Esophagus mucosa (tissue), 1 donor: ENCODE measurements at places on chromosomes 2 and 18. TPM values are rescaled to one million over a fixed set of nuclear protein-coding genes. Genes with fewer than 3 reads are reported as not detected.
A peak's percentile ranks its signal among the peaks of the same experiment; 100 is the strongest.

GRCh38 chr2:239937866-239938640 is 87.1 kb downstream of the NDUFA10 start:
- no peak for ATAC-seq

DNA sequence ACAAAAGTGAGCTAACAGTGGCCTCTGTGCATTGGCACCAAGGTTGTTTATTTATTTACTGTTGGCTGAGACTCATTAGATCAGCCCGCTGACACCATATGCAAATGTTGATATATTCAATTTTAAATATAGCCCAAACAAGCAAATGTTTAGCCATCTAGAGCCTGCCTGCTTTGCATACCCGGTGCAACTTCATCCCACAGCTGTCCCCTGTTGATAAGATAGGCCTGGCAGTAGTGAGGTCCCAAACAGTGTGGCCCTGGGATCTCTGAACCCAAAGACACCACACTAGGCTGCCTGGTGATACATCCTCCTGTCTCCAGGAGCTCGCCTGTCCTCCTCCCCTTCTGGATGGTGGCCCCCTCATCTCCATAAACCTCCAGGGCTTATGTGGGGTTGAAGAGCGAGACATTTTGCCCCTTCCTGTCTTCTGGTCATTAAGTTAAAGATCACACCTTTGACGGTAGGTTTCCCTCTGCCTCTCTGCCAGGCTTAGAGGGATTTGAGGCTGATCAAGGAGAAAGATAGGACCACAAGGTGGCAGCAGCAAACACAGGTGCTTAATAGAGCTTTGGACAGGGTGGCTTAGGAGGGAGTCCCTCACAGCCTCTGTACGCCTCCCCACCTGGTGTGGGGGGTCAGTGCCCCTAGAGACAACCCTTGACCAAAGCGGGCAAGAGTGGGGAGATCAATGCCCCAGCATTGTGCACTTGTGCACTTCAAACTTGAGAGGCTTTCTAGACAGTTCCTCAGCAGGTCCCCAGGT is 23.7 kb upstream of the MYO5B start:
- ATAC-seq: peak; percentile 70

Gene ATRAID
- total RNA-seq: 75.0 TPM

Gene ALPG
- total RNA-seq: not detected

Gene DSC1
- 0.52 TPM for total RNA-seq

DNA sequence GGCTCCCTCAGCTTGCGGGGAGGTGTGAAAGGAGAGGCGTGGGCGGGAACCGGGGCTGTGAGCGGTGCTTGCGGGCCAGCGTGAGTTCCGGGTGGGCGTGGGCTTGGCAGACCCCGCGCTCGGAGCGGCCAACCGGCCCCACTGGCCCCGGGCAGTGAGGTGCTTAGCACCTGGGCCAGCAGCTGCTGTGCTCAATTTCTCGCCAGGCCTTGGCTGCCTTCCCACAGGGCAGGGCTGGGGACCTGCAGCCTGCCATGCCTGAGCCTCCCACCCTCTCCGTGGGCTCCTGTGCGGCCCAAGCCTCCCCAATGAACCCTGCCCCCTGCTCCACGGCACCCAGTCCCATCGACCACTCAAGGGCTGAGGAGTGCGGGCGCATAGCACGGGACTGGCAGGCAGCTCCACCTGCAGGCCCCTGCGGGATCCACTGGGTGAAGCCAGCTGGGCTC is 48.2 kb downstream of the RNF138 start:
- no peak for ATAC-seq

DNA sequence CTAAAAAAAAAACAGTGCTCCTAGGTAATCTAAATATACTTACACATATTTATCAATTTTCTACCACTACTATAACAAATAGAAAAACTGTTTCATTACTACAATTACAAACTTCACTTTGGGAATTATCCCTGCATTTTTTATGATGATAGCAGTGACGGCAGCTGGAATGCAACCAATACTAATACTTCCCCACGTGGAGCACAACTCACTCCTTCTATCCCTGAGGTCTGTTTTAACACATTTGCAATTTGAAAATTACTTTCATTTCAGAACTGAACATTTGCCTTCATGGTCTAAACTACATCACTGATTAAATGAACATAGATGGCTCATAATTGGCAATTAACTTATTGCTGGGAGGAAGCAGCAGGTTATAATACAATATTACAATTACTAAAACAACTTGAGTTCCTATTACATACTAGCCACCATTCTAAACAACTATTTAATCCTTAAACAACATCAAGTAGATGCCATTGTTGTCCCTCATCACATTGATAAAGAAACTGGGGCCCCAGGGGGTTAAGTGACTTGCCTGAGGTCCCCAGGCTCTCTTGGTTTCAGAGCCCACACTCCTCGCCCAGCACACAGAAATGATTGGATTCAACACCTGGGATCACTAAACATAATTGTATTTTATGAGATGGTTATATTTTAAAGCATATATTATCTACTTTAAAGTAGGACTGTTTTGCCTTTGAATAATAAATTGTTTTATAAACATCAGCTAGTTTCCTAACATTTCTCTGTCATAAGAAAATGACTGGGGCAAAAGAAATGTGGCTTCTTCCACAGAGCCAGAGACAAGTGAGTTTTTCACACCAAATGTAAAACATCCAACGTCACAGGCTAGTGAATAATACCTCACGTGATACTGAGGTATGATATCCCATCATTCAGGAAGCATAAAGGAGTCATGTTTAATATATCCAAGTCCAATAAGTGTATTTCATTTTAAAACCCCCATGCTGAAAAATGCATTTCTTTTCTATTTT is 6.2 kb downstream of the COLEC12 start:
- ATAC-seq: no peak

DNA sequence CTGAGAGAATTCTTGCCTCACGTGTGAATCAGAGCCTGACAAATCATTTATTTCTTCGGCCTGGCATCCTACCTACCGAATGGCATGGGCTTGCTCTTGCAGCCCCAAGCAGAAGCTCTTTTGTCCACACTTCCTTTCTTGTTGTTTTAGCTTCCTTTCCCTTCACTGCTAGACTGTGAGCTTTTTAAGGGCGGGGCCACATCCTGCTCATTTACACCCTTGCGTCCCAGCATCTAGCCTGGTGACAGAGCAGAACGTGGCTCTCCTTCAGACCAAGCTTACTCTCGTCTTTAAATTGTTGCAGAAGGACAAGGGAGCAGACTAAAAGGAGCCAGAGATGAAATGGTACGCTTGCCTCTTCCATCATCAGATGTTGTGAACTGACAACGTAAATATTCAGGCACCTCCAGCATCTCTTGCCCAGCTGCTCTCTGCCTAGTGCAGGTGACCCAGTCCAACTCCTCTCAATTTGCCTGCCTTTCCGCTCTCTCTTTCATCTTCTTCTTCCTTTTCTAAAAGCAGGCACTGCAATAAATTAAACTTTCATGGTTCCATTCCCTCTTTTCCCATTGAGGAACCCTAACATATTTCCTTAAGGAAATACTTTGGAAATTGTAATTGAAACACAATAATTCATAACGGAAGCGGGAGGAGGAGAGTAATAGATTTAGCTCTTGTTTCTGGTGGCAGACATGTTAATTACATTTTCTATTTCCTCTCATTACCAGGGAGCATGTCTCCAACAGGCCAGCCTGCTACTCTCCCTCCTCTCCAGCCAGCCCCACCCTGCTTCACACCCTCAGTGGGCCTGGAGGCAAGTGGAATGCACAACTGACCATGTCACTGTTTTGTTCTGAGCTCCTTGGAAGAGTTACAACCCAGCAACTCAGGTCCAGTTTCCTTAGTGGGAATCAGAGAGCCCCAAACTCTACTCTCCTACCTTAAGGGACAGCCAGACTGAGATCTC is 228.1 kb upstream of the TRIB2 start:
- ATAC-seq: peak; percentile 8

GRCh38 chr2:131682122-131682944 is 154.6 kb downstream of the CCDC74A start:
- peak; percentile 98 for ATAC-seq
